Stimulated activated CD8-positive, alpha-beta memory T cell treated with anti-CD3 and anti-CD28 coated beads, Interleukin-7, amount 100 ng/mL, for 4 hours (primary cell): ENCODE measurements at places on chromosomes 13 and 19.

- DNase-seq = no peak
Measured at GRCh38 chr19:56110515-56111448, 10.3 kb downstream of the ZNF787 start.

- no peak for DNase-seq
Measured at GRCh38 chr19:58330458-58330857, 3.7 kb downstream of the ZSCAN22 start.

GRCh38 chr19:6580313-6580712, 10.6 kb downstream of the CD70 start:
- DNase-seq = no peak

DNA sequence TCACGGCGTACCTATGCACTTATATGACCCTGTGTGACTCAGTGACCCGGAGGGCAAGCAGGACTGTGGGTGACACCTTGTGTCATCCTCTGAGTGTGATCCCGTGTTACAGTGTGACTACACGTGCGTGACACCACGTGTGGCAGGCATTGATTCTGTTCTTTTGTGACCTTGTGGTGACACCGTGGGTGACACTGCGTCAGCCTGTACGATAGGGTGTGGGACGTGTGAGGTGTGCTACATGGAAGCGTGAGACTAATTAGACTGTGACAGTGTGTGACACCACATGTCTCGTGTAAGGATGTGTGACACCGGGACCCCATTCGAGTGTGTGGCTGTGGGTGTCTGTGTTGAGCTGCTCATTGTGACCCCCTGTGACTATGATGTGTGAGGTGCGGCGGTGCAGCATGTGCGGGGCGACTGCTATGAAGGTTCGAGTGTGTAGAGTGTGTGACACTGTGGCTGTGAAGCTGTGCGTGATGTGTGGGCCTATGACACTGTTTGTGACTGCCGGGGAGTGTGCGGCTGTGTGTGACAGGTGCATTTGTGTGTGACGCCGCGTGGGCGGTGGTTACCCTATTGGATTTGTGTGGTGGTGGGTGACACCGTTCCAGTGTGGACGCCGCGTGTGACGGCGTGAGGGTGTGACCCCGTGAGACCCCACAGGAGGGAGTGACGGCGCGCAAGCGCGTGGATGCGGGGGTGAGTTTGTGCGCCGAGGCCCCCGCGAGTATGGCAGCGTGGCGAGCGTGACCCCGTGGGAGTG, 399 bp upstream of the SPTBN4 start:
- peak; percentile 75 for DNase-seq

DNA sequence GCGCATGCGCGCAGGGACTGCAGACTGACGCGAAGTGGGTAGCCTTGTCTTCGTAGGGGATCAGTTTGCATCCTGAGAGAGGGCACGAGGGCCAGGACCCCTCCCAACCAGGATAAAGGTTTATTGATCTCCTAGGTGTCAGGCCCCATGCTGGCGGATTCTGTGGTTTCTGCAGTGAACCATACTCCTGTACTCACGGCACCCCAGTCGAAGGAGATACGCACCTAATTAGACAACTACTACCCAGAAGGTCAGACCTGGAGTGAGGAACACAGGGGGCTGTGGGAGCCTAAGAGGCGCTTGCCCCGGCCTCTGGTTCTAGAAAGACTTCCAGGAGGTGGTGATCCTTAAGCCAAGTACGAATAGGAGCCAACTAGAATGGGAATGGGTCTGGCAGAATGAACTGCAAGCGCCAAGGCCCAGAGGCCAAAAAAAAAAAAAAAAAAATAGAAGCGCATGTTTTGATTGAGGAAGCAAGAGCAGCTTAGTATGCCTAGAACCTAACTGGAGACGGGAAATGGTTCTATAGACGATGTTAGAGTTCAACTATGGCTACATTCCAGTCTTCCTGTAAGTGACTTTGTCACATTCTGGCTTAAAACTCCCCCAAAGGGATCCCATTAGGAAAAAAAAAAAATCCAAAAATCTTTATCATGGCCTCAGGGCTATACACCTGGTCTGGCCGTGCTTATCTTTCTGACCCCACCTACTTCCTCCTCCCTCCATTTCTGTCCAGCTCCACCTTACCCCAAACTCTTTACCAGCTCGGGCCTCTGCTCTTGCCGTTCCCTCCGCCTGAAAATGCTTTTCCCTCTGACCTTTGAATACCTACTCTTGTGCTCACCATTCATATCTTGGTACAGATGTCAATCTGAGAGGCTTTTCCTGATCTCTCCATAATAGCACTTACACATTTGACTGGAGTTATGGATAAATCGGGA, 902 bp upstream of the ZNF428 start:
- DNase-seq = peak; percentile 80

DNA sequence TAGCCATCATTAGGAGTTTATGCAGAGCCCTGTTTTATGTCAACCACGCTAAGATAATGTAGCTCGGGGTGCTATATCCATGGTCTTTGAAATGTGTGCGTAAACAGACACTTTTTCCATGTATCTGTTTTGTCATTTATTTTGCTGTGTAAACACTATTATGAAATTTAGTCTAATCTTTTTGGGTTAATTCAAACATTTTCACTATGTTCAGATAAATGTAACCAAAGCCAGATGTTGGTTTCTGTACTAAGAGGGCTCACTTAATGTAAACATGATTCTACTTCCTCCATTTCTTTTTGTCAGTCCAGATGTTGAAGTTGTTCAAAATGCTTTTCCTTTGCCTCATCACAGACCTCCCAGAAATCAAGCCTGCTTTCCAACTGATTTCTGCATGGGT, 499.5 kb upstream of the GPC6 start:
- DNase-seq = no peak

- DNase-seq = no peak
Measured at GRCh38 chr19:15636026-15636425, 4.7 kb upstream of the CYP4F3 start.

- DNase-seq = no peak
Measured at GRCh38 chr13:74487091-74487722, 353.0 kb upstream of the KLF12 start.

DNA sequence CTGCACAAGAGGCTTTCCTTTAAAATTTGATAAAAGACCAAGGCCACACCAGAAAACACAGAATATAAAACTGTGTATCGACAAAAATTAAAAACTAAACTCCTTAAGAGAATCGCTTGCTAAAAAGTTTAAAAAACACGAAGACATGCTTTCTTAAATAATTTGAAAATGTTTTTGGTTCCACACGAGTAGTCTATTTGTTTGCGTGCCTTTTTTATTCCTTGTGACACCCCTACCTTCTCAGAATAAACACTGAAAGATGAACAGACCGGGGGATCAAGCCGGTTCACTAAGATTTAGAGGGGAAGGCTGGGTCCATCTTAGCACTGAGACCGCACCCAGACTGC, 256.4 kb upstream of the STARD13 start:
- no peak for DNase-seq

DNA sequence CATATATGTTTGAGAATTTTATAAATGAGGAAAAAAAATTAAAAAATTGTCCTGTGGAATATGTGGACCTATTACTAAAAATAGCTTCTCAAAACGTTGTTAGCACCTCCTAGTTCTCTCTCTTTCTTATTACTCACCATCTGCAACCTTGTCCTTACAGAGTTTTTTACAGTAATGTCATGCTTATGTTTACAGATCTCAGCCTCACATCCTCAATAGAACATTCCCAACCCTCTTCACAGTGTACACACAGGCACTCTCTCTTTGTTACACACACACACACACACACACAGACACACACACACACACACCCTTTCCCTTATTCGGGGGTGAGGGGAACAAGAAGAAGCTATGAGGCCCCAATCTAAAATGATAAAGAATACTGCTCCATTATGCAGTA, 197.7 kb downstream of the SLITRK6 start:
- DNase-seq = no peak

DNA sequence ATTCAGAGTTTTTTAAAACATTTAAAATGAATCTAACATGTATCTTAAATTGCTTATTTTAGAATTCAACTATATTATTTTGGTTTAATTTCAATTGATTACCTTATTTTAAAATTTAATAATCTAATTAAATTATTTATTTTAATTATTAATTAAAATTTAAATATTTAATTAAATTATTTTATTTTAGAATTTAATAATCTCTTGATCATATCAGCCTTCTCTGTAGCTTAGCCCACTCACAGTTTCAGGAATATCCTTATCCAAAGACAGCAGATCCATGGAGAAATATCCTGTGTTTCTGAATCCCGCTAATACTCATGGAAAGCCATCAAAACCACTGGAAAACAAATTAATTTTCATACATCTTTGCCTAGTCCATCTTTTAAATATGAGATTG, 1669.2 kb downstream of the PCDH9 start:
- no peak for DNase-seq

- no peak for DNase-seq
Measured at GRCh38 chr19:33343859-33344572, 29.5 kb upstream of the CEBPG start.

- no peak for DNase-seq
Measured at GRCh38 chr19:1699998-1700732, 47.8 kb upstream of the TCF3 start.

DNA sequence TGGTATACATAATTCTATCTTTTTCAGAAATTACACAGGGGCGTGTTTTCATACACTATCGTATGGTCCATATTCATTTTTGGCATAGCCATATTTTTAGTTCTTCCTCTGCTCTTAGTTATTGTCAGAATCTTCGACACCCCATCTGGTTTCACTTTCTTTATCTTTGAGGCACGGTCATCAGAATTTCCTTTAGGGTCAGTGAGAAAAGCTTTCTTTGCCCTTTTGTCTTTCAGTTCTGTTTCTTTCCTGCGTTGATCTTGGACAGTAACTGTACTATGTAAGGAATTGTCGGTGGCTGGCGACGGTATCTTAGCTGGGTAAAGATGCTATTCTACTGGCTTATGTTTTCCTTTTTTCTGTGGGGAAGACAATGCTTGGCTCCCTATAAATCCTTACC, 10.6 kb upstream of the KIR2DL4 start:
- no peak for DNase-seq

DNA sequence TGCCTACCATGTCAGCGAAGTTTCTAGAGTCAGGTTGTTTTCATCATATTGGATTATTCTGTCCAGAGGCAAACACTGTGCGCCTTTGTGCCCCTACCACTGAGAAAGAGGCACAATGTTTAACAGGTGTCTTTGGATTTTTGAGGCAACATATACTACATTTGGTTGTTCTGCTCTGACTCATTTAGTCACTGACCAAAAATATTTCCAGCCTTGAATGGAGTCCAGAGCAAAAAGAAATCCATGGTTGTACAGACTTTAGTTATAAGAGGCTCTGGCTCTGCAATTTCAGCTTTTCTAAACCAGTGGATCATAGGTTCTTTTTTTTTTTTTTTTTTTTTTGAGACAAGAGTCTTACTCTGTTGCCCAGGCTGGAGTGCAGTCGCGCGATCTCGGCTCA, 35.7 kb downstream of the LACC1 start:
- DNase-seq = no peak

DNA sequence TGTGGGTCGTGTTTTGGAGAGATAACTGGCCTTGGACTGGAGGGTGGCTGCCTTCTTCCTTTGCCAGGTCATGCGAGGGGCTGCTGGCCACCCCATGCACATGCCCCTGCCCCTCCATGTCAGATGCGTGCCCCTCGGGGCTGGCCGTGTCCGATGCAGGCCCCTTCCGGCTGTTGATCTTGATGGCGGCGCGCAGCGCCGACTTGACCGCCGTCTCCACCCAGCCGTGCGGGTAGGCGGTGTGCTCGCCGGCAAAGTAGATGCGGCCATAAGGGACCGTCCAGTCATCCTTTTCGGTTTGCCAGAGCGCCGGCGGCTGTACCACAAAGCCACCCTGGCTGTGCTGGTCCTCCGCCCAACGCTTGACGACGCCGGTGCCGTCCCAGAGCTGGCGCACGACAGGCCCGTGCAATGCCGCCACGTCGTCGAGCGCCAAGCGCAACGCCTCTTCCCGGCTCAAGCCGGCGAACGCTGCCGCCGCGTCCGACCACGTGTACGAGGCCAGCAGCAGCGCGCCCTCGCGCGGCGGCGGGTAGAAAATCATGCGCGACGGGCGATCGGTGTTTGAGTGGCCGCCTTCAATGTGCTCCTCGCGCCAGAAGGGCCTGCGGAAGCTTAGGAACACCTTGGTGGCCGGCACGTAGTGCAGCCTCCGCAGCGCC, 6.9 kb downstream of the IL4I1 start:
- peak; percentile 61 for DNase-seq

DNA sequence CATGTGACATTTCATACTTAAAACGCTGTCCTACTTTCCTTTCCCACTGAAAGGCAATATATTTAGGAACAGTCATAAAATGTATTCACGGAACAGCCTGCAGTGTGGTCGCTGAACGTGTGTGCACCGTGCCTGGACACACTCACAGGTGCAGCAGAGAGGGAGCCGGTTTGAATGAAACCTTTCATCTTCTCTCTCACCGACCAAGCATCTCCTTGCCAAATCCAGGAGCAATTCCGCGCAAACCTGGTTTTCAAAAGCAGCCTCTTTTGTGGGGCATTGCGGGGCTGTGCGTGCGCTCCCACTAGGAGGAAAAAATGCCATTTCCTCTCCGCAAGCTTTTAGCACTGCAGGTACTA, 1.0 kb downstream of the DCLK1 start:
- DNase-seq = no peak

DNA sequence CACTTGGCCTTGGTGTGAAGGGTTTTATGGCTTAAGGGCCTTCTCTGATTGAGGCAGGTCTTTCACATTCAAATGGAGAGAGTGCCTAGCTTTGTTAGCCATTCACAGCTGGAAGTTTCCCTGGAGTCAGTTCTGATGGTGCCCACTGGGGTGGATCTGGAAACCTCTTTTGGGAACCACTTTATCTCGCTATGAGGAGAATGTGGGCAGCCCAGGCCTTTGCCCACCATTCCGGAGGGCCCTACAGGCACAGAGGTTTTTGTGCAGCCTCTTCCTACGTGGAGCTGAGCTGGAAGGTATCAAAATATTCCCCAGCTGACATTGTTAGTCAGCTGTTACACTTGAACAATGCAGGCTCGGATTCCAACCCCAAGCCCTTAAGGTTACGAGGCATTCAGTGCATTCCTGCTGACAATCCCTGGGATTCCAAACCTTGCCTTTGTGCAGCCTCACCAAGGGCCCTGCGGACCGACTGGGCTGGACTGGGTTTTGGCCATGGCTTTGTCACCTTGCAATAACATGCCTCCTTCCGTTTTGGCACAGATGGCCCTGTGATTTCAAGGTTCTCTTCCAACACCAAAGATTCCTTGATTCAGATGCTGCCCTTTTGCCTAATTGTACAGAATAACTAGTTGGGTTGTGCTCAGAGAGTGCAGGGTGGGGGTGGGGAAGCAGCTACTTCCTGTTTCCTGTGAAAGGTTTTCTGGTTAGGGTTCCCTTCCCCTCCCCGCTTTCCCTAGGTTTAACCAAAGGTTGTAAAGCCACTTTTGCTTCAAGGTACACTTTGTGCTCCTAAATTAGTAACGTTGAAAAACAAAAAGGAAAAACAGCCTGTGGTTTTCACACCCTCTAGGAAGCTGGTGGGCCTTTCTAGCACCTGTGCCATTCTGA, 27.0 kb downstream of the SAE1 start:
- no peak for DNase-seq

DNA sequence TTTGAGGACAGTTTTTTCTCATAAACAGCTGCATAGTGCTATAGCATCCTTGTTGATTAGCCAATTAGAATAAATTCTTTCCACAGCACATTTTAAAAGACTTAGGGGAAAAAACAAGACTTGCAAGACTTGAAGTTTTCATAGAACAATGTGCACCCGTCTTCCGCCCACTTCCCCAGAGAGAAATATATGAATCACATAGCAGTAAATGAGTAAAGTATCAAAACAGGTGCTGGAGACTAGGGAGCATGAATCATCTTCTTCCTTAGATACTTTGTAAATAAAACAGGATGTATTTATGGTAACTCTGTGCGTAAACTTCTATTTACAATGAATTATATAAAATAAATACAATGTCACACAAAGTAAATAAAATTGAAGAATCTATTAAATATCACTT, 75.1 kb downstream of the COL4A2 start:
- no peak for DNase-seq
